ENCODE measurements at places on chromosomes 1 and 21. TPM values are rescaled to one million over a fixed set of nuclear protein-coding genes. Genes with fewer than 3 reads are reported as not detected.

PTGFR gene
- not detected for total RNA-seq

CAPZA1 gene
- total RNA-seq = 54.3 TPM

SLC6A17 gene
- total RNA-seq = 4.7 TPM

SOAT1 gene
- total RNA-seq = 32.3 TPM

Measured in A549 treated with Hydrocortisone at 1 μM for 4 hours (cell line).